ENCODE measurements at places on chromosomes 13 and 19.

DNA sequence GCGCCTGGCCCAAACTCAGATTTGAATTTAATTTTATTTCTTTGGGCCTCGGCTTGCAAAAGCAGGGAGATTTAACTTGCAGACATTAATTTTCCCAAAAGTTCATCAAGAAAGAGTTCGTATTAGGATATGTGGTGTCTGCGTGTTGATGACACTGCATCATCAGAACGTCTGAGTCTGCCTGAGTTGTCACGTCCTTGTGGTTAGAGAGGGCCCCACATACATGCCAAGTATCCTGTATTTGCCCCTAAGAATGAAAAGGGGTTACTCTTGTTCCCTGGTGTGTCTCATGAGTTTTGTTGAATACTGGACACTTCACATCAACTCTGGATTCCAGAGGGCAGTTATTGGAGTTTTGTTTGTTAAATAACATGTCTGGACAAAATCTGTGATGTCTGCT, 5.6 kb upstream of the TEX29 start:
- DNase-seq, result no peak

- DNase-seq, result no peak
Measured at GRCh38 chr13:50357136-50357535, 341.9 kb downstream of the KCNRG start.

DNA sequence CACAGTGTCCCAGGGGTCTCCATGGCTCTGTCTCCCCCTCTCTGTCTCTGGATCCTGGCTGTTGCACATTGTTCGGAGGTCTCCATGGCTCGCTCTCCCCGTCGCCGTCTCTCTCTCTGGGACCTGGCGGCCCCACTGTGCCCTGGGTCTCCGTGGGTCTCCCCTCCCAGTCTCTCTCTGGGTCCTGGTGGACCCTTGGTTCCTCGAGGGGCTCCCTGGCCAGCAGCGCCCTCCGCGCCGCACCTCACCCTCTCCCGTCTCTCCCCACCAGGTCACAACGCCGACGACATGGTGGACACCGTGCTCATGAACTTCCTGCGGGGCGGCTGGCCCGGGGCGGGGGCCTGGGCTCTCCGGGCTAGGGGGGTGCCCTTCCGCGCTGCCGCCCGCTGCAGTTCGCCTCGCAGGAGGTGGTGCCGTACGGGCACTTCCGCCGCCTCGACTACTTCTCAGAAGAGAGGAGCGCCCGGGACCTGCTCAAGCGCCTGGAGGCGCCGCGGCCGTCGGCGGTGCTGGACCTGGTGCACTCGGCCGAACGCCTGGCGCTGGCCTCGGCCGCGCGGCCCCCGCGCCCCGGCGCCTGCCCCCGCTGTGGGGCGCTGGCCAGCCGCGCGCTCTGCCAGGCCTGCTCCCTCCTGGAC, 29.1 kb downstream of the SIGLEC5 start:
- DNase-seq, result no peak

GRCh38 chr19:42301646-42302203, at the start of gene PRR19:
PRR19 (plus strand) TSS chr19:42302132; CDS start chr19:42309585, 7,453 bp downstream.
- DNase-seq, result no peak

GRCh38 chr19:30464162-30464561, 92.0 kb downstream of the ZNF536 start:
- DNase-seq, result no peak
